ENCODE measurements at places on chromosomes 1 and 21.
A peak's percentile ranks its signal among the peaks of the same experiment; 100 is the strongest.

GRCh38 chr1:71533950-71534349, 453.1 kb upstream of the ZRANB2 start:
- no peak overlapping the region for H3K27ac ChIP-seq
- H3K4me3 ChIP-seq: no peak overlapping the region
- no peaks in the 10 kb centered on the region for H3K4me1 ChIP-seq

DNA sequence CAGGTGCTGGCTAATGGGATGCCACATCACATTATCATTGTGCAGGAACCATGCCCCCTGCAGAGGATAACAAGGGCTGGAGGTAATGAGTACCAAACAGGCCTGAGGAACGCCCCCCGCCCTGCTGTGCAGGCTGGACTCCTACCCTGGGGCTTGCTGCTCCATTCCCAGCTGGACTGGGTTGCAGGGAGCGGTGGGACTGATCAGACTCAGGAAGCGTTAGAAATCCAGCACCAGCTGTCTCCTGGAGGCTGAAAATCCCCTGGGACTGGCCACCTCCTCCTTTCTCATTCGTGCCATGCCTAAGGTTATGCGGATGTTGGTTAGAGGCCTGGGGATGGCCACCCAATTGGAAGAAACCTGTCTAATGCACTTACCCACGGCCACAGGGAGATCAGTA, 36.9 kb upstream of the POU3F1 start:
- H3K4me3 ChIP-seq: no peak overlapping the region
- peaks cover 2% of the 10 kb centered on the region for H3K27me3 ChIP-seq
- H3K36me3 ChIP-seq: no peaks in the 10 kb centered on the region
- no peaks in the 10 kb centered on the region for H3K4me1 ChIP-seq
- no peak overlapping the region for H3K27ac ChIP-seq

DNA sequence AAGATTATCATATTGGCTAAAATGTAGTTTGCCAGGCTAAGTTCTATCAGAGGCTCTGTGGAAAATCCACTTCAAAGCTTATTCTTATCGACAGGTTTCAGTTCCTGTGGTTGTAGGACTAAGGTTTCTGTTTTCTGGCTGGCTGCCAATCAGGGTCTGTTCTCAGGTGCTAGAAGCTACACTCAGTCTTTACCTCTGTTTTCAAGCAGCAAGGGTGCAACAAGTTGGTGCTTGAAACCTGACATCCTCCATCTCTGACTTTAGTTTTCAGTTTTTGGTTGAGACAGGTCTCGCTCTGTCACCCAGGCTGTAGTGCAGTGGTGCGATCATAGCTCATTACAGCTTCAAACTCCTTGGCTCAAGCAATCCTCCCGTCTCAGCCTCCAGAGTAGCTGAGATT, 15.3 kb upstream of the TMCO2 start:
- peak; percentile 94 for DNase-seq
- peaks cover 71% of the 10 kb centered on the region for H3K36me3 ChIP-seq
- peak overlapping the region; percentile 30 for H3K4me3 ChIP-seq
- H3K27me3 ChIP-seq: no peaks in the 10 kb centered on the region
- peaks cover 37% of the 10 kb centered on the region for H3K4me1 ChIP-seq

GRCh38 chr1:185699874-185700273, 34.3 kb upstream of the HMCN1 start:
- no peak overlapping the region for H3K4me3 ChIP-seq
- no peak for DNase-seq
- peaks cover 6% of the 10 kb centered on the region for H3K4me1 ChIP-seq
- peaks cover 22% of the 10 kb centered on the region for H3K27me3 ChIP-seq
- H3K27ac ChIP-seq: no peak overlapping the region
- H3K36me3 ChIP-seq: no peaks in the 10 kb centered on the region

Data from activated CD4-positive, alpha-beta T cell treated with anti-CD3 and anti-CD28 coated beads, Interleukin-2, amount 10 ng/mL, durations not matched to agents 24 days and 14 days (primary cell).